ENCODE measurements at places on chromosomes 7 and 10.
A peak's percentile ranks its signal among the peaks of the same experiment; 100 is the strongest.

- DNase-seq, result no peak
Measured at GRCh38 chr7:30142710-30143109, 7.9 kb downstream of the MTURN start.

DNA sequence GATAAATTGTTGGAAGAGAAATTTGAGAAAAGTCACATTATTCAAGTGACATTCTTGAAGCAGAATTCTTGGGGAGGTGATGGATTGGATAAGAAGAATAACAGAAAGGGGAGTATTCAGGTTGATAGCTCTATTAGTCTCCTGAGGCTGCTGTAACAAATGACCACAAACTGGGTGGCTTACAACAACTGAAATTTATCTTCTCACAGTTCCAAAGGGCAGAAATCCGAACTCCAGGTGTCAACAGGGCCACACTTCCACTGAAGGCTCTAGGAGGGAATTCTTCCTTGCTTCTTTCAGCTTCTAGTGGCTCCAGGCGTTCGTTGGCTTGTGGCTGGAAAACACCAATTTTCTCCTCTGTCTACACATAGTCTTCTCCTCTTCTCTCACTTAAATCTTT lies 99.8 kb downstream of the TES start:
- DNase-seq, result no peak

DNA sequence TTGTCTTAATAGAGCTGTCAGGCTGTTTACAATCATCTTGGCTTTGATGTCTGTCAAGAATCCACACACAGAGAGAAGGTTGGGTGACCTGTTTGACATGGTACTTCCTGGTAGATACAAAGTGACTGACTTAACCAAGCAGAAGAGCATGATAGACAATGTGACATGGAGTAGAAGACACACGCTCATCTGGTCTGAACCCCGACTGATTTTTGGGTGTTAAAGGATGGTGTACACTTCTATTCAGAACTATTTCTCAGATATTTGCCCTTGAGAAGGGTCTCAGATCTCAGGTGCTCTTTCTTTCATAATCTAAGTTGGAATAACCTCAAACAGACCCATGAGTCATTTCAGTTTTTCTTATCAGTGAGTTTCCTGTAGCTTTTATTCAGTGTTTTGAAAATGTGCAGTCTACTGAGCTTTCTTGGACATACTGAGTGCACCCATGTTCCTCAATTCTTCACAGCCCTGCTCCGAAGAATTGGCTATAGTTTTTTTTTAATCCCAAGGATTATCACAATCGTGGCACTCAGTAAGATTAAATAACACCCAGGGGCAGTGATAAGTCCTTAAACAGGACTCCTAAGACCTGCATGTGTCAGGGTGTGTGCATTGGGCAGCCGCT lies 46.4 kb upstream of the NXPH1 start:
- no peak for DNase-seq

DNA sequence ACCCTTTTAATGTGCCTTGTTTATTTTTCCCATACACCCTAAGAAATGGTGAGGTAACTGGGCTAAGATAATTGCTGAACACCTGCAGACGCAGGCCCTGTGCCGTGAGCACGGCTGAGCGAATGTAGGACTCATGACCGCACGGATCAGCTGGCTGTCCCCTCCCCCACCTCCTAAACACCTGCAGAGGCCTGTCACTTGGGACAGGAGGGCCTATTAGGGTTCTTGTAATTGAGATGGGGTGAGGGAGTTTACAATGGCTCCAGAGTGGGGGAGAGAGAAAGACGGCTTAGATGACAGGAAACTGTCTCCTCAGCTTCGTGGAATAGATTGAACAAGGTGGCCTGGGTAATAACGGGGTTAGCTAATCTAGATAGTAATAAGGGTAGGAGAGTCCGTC lies 291.7 kb upstream of the HABP2 start:
- no peak for DNase-seq

DNA sequence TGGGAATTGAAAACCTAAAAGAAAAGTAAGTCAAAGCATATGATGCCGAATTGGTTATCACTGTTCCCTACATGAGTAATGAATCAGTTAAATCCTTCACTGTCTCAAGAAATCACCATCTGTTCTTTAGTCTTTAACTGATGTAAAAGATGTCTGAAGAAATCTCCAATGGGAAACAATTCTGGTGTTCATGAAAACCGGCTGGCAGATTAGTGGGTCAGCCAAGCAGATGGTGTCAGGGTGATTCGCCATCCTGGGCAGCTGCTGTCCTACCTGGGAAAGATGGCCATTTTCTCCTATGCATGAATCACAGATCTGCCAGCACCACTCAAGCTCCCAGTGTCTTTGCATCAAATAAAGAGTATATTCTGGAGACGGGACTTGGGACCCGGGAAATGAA lies 925.2 kb upstream of the GHITM start:
- DNase-seq, result no peak

DNA sequence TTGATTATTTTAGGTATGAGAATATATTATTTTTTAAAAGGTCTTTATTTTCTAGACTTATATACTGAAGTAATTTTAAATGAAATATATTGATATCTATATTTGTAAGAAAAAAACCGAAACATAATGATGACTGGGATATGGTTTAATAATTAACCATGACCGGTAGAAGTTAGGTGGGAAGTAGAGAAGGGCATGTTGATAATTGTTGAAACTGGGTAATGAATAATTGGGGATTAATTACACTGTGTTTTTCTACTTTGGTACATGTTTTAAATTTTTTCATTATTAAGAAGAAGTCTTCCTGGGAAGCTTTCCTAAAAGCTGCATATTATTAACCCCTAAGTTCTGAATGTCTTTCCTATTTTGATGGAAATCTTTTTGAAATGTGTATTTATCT lies 16.3 kb downstream of the TSPAN12 start:
- DNase-seq, result no peak

DNA sequence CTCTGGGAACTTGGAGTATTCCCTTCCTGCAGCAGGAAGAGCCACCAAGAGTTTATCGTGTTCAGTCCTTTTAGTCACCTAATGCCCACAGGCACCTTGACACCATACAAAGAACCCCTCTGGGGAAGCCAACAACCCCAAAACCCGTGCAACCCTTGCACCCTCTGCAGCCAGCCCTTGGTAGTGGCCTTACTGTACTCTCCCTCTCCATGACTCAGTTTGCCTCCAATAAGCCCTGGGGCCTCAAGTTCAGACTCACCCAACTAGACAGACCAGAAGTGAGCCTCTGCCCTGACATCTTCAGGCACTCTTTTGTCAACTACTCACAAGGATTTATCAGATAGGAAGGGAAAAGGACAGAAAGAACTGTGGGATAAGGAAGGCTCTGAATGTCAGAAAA lies 30.9 kb downstream of the KCNMA1 start:
- DNase-seq, result no peak

GRCh38 chr7:138981332-138982203 lies at the start of gene KIAA1549:
Gene KIAA1549, minus strand, starts transcription at chr7:138981389. Its CDS starts 120 bp downstream, at chr7:138981269.
- peak; percentile 71 for DNase-seq

- no peak for DNase-seq
Measured at GRCh38 chr10:104333728-104334373, 4.4 kb downstream of the ITPRIP start.

GRCh38 chr7:46859963-46860475 lies 721.9 kb downstream of the TNS3 start:
- no peak for DNase-seq

GRCh38 chr10:27252267-27253000 lies 11.8 kb upstream of the ACBD5 start:
- peak; percentile 90 for DNase-seq

- no peak for DNase-seq
Measured at GRCh38 chr7:140877249-140877524, 47.5 kb downstream of the BRAF start.

DNA sequence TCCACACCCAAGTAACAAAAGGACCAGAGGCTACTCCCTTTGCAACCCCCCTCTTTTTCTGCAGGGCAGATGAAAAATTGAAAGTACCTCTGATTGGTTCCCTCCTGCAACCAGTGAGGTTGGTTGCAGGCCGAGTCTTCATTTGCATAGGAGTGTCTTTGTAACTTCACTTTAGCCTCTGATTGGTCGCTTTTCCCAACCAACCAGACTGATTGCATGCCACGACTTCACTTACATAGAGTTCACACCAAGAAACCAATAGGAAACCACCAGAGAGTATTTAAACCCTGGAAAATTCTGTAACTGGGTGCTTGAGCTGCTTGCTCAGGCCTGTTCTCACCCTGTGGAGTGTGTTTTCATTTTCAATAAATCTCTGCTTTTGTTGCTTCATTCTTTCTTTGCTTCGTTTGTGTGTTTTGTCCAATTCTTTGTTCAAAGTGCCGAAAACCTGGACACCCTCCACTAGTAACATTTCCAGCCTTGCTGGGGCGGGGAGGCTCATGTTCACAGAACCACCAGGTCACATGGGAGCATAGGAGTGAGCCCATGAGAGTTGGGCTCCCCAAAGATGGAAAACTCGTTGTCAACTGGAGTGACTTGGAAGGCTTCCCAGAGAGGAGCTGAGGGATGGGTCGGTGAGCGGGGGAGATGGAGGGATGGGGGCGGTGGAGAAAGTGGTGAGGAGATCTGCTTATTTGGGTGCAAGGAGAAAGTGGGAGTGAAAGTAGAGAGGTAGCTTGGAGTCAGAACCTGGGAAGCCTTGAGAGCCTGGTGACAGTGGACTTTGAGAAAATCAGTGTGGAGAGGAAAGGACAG lies 223.6 kb downstream of the GFRA1 start:
- DNase-seq, result no peak

GRCh38 chr7:110960811-110961210 lies 130.1 kb upstream of the LRRN3 start:
- no peak for DNase-seq

DNA sequence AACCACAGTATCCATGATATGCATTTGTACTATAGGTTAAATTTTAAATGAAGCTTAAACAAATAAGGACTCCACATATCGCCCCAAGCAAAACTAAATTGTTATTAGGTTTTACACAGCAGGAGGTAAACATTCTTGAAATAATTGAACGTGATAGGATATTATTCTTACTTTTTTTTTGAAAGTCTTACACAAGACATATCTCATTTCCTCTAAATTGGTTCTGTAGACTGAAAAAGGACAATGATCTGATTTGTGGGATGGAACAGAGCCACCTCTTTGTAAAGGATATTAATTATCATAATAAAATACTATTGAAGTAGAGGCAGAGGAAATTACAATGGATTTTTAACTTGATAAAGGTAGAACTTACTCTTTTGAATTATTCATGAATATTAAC lies 155.1 kb upstream of the SEMA3D start:
- no peak for DNase-seq
